ENCODE measurements at places on chromosomes 6 and 20. TPM values are rescaled to one million over a fixed set of nuclear protein-coding genes. Genes with fewer than 3 reads are reported as not detected.

OVOL2 gene
- not detected for polyA plus RNA-seq

TMC2 gene
- polyA plus RNA-seq, result not detected

C20orf141 gene
- not detected for polyA plus RNA-seq

ME1 gene
- polyA plus RNA-seq, result not detected

HLA-B gene
- polyA plus RNA-seq, result 6,361 TPM

LY6G6F gene
- not detected for polyA plus RNA-seq

BPI gene
- not detected for polyA plus RNA-seq

SEMG1 gene
- polyA plus RNA-seq, result not detected

SRMS gene
- not detected for polyA plus RNA-seq

RHAG gene
- polyA plus RNA-seq, result not detected

RIPPLY2 gene
- polyA plus RNA-seq, result not detected

GTSF1L gene
- polyA plus RNA-seq, result not detected

LTB gene
- 3,141 TPM for polyA plus RNA-seq

CEP250 gene
- not detected for polyA plus RNA-seq

CALHM4 gene
- polyA plus RNA-seq, result not detected

MAVS gene
- 3.0 TPM for polyA plus RNA-seq

RPP21 gene
- 124 TPM for polyA plus RNA-seq

Measured in naive B cell (primary cell).